ENCODE measurements at places on chromosomes 16 and 17. TPM values are rescaled to one million over a fixed set of nuclear protein-coding genes. Genes with fewer than 3 reads are reported as not detected.

GRCh38 chr17:60933739-60934138 is 256.1 kb downstream of the BCAS3 start:
- H3K36me3 ChIP-seq, result no peaks in the 10 kb centered on the region
- H3K27ac ChIP-seq, result no peak overlapping the region
- H3K4me3 ChIP-seq, result no peak overlapping the region

- H3K4me3 ChIP-seq, result no peak overlapping the region
- no peak overlapping the region for H3K27ac ChIP-seq
- DNase-seq, result no peak
- H3K4me1 ChIP-seq, result no peaks in the 10 kb centered on the region
Observed at GRCh38 chr16:1279945-1280589, 24.2 kb downstream of the TPSD1 start.

Gene FN3K
- 14.4 TPM for total RNA-seq

- no peaks in the 10 kb centered on the region for H3K27me3 ChIP-seq
- H3K4me3 ChIP-seq, result no peak overlapping the region
- H3K36me3 ChIP-seq, result no peaks in the 10 kb centered on the region
- H3K27ac ChIP-seq, result peak overlapping the region; percentile 51
- H3K4me1 ChIP-seq, result peaks cover 37% of the 10 kb centered on the region
- DNase-seq, result no peak
Observed at GRCh38 chr16:4089811-4090301, 26.4 kb downstream of the ADCY9 start.

- no peaks in the 10 kb centered on the region for H3K36me3 ChIP-seq
- no peaks in the 10 kb centered on the region for H3K27me3 ChIP-seq
- no peak overlapping the region for H3K27ac ChIP-seq
- H3K4me3 ChIP-seq, result no peak overlapping the region
- no peaks in the 10 kb centered on the region for H3K4me1 ChIP-seq
- no peak for DNase-seq
Observed at GRCh38 chr17:19464031-19465026, 53.3 kb downstream of the RNF112 start.

DNA sequence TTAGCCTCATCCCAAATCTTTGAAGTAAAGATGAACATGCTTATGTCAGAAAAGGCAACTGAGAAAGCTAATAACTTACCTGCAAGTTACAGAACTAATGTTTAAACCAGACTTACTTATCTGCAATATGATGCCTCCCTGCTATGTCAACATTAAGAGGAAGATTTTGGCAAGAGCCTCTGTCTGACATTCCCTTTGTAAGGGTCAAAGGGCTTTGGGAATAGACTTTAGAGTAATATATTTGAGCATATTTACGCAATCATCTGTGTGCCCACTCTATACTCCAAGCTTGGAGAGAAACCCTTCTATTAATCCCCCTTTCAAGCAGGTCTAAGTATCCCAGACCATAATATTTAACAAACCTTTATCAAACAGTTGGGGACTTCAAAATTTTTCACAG is 389.4 kb downstream of the NPIPA8 start:
- no peak overlapping the region for H3K4me3 ChIP-seq
- H3K36me3 ChIP-seq, result no peaks in the 10 kb centered on the region
- H3K4me1 ChIP-seq, result no peaks in the 10 kb centered on the region
- DNase-seq, result no peak
- no peak overlapping the region for H3K27ac ChIP-seq
- H3K27me3 ChIP-seq, result no peaks in the 10 kb centered on the region

Gene MYL11
- total RNA-seq, result 0.38 TPM

DNA sequence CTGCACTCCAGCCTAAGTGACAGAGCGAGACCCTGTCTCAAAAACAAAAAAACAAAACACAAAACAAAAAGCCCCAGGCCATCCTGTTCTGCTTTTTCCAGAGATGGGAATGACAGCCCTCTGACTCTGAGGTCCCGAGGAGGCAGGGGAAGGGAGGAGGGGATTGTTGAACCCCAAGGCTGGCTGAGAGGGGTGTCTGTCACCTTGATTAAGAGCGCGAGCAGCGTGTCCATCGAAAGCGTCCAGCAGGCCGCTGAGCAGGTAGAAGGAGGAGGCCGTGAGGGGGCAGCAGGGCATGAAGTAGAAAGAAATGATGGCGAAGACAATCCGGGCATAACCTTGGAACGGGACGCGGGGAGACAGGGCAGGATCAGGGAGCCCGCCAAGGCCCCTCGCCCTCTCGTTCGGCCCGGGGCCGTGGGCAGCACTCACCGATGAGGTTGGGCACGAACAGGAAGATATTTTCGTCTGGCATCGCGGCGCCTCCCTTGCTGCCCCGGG is 593 bp downstream of the CDIPT start:
- DNase-seq, result no peak
- peaks cover 11% of the 10 kb centered on the region for H3K4me1 ChIP-seq
- H3K27ac ChIP-seq, result peak overlapping the region; percentile 85
- no peaks in the 10 kb centered on the region for H3K27me3 ChIP-seq
- H3K4me3 ChIP-seq, result peak overlapping the region; percentile 89

Gene FBXO39
- not detected for total RNA-seq

- no peak overlapping the region for H3K4me3 ChIP-seq
- no peak overlapping the region for H3K27ac ChIP-seq
- H3K4me1 ChIP-seq, result peaks cover 27% of the 10 kb centered on the region
- no peaks in the 10 kb centered on the region for H3K36me3 ChIP-seq
- peak; percentile 71 for DNase-seq
- no peaks in the 10 kb centered on the region for H3K27me3 ChIP-seq
Observed at GRCh38 chr16:57623251-57624043, 5.0 kb upstream of the ADGRG1 start.

GRCh38 chr17:44934745-44935105 is 12.8 kb downstream of the KIF18B start:
- no peaks in the 10 kb centered on the region for H3K27me3 ChIP-seq
- no peaks in the 10 kb centered on the region for H3K4me1 ChIP-seq
- no peaks in the 10 kb centered on the region for H3K36me3 ChIP-seq
- no peak overlapping the region for H3K27ac ChIP-seq
- no peak for DNase-seq

Gene FOXF1
- 0.69 TPM for total RNA-seq

DNA sequence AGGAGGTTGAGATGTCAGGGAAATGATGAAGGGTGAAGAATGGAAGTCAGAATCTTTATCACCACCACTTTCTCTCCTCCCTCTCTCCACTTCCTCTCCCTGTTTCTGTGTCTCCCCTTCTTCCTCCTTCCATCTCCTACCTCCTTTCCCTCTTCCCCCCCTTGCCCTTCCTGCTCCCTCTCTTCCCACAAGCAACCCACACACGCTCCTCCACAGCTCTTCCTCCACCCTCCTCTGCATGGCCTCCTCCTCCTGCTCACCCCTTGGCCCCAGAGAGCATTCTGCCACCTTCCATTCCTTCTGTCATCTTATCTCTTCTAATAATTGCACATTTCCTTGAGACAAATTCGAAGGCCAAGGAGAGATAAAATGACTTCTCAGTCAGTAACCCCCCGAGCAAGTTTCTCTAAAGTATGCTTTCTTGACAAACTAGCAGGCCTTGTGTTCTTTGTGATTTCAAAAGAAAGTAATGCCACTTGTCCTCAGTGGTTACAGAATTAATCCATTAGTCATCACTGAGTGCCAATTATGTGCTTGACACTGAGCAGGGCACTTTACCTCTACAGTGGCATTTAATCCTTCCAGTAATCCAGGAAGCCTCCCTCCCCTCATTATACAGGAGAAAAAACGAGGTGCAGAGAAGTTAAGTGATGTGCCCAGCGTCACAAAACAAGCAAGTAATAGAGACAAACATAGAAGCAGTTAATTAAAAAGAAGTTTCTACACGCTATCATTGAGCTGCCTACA is 72.3 kb upstream of the CCL1 start:
- no peak overlapping the region for H3K4me3 ChIP-seq
- no peaks in the 10 kb centered on the region for H3K27me3 ChIP-seq
- no peak for DNase-seq

DNA sequence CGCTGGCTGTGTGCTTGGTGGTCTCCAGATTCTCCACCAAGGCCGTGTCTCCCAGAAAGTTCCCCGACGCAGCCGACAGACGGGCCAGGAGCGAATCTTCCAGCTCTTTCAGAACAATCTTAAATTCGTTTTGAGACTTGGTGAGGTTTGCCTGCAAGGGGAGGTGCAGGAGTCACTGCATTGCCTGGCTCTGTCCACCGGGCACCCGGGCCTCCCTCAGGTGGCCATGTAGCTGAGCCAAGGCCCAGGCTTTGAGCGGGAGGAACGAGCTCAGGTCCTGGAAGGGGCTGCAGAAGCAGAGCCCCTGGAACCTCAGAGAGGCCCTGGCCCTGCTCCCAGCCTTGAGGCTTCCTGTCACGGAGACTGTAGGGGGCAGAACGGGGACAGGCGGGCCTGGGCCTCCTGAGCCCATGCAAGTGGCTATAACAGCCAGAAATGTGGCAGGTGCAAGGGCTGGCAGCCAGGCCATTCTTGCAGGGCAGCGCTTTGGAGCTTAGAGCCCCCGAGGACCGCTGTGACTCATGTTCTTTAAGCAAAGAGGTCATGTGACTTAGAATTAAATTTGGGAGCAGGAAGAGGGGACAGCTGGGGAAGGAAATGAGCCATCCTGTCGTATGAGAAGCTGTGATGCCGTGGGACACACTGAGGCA is 72.4 kb downstream of the PGS1 start:
- no peak for DNase-seq

DNA sequence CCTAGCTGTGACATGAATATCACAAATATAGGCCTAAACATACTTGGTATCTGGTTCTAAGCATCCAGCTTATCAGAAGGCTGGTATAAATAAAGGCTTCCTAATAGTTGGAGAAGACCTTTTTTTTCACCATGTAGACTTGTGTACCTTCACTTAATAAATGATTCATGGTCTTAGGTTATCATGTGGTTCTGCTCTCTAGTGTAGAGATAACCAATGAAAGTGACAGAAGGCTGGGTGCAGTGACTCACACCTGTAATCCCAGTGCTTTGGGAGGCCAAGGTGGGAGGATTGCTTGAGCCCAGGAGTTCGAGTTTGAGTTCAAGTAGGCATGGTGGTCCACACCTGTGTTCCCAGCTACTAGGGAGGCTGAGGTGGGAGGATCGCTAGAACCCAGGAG is 3.1 kb downstream of the DDX19A start:
- H3K27me3 ChIP-seq, result no peaks in the 10 kb centered on the region
- H3K36me3 ChIP-seq, result peaks cover 4% of the 10 kb centered on the region
- no peak for DNase-seq
- H3K27ac ChIP-seq, result no peak overlapping the region
- H3K4me1 ChIP-seq, result peaks cover 17% of the 10 kb centered on the region

GRCh38 chr16:20868890-20869289 is 31.3 kb downstream of the DCUN1D3 start:
- H3K36me3 ChIP-seq, result no peaks in the 10 kb centered on the region
- peak; percentile 79 for DNase-seq
- H3K4me3 ChIP-seq, result no peak overlapping the region
- peaks cover 38% of the 10 kb centered on the region for H3K4me1 ChIP-seq
